ENCODE measurements at places on chromosomes 12 and 14.

GRCh38 chr12:54127538-54128259, 61.1 kb downstream of the SMUG1 start:
- DNase-seq = no peak

GRCh38 chr14:99234961-99235571, 36.9 kb downstream of the BCL11B start:
- peak; percentile 56 for DNase-seq

DNA sequence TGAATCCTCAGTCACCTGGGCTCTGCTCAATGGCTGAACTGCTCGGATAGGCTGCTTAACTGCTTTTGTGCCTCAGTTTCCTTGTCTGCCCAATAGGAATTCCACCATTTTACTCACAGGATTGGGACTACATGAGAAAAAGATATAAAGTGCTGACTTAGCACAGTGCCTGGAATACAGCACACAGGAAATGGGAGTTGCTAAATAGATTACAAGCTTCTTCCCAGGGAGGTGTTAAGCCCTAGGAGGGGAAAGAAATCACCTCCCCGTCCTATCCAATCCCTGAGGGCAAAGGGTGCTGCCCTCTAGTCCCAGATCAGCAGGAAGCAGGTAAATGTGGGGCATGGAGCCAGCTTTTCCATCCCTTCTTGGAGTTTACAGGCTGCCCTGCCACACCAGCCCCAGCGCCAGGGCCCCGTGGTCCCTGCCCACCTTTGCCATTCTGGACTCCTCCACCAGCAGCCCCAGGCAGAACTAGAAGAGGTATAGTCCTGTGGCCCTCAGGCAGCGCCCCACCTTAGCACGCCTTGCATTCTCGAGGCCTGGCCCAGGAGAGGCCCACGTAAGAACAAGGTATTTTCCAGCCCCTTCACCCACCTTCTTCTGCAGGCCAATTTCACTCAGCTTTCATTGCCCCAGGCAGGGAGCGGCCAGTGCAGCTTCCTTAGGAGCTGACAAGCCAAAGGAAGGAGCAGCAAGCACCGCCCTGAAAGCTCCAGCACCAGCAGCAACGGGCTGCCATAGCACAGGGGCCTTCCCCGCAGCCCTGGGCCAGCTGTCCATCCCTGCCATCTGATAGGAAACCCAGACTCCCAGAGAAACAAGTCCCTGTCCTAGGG, 28.8 kb upstream of the RPLP0 start:
- no peak for DNase-seq

DNA sequence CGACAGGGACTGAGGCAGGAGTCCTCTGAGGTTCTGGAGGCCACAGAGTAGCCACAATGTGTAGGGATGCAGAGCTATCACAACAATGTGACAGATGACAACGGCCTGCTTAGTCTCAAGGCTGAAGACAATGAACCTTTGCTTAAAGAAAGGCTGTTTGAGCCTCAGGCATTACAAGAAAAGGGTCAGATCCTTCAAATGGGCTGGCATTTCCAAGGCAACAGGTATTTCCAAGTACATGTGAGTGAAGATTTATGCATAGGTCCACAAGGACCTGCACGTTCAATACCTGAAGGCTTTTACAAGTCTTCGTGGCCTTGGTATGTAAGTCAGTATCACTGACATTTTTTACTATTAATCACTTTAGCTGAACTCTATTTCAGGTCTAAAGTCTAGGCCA, 62.0 kb downstream of the TMCC3 start:
- DNase-seq = no peak

DNA sequence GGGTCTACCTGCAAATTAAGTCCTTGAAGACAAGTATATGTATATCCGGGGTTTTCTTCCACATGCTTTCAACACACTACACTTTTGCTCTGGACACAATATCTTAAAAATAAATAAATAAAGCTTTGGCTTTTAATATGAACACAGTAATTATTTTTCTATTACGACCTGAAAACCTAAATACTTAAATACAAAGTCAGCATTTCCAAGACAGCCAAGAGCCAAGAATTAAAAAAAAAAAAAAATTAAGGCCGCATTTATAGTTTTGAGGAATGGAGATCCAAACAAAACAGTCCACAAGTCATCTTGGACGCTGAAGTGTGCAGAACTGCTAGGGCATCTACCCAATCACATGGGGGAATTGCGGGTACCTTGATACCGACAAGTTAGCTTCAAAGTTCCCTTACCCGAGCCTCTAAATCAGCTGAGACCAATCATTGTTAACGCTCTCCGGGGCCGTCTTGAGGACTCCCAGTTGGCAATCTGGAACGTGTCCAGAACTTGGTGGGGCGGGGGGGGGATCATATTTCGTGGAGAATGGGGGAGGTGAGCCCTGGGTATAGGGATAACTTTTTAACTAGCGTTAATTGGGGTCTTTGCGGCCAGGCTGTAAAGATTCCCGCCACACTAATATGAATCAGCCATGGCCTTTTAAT, 731 bp upstream of the PCNX4 start:
- peak; percentile 53 for DNase-seq

DNA sequence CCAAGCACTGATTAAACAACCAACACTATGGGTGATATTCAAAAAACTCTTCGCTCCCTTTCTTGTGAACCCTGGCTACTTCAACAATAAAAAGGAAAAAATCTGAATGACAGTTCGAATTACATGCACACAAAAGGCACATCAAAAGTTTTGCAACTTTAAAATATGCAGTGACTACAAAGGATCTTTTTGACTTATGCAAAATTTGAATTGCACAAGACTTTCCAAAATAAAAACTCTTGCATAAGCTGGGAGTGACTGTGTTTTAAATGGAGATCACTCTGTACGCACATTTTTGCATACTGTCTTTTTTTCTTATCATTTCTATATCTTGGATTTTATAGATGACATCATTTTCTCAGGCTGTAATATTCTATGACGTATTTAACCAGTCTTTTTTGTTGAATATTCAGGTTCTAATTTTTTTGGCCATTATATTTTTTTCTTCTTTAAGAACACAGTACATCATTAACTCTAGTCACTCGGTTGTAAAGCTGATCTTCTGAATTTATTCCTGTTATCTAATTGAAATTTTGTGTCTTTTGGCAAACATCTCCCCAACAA, 667.6 kb upstream of the TBX3 start:
- DNase-seq = no peak

- DNase-seq = no peak
Measured at GRCh38 chr12:108234158-108234557, 105.0 kb downstream of the CMKLR1 start.
